Dermis blood vessel endothelial cell (primary cell): ENCODE measurements at places on chromosomes 2 and 18.
A peak's percentile ranks its signal among the peaks of the same experiment; 100 is the strongest.

DNA sequence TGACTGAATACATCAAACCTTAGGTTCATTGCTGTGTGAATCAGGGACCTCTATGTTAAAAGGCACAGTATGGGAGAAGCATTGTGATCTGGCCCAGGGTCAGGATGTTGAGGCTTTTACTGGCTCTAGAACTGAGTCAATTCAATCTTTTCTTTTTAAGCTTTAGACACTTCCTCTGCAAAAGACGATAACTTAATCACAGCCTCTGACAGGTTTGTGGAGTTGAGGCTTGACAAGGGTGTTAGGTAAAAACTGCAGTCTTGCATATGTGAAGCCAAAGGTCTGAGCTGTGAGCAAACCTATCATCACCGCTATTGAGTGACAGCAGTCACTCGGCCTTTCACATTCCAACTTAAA lies 17.3 kb upstream of the ARHGAP25 start:
- no peak for DNase-seq

DNA sequence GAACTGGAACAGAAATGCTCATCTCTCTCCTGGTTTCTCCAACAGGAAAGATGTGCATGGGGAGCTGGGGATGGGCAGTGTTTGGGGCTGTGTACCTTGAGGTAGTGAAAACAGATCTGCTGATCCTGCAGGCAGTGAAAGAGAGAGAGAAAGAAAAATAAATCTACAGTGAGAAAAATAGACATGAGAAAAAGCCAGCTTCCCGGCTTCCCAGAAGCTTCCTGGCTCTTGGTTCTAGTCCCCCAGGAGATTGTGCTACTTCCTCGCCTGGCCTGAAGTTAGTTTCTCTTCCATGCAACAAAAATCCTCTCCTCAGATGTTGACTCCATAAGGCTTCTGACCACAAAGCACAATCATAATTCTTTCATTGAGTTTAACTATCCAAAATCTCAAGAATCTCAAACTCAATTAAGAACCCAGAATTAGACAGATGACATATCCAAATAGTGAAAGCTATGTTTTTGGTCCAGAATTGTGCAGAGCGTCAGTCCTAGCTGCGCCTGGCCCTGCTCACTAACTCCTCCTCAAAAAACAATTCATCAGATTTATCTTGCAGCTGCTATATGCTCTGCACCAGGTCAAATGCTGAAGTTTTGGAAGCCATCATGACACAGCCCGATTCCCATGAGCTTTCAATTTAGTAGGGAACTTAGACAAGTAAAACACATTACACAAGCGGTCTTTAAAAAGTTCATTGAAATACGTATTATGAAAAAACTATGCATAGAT lies 20.1 kb upstream of the NAB1 start:
- no peak for DNase-seq

DNA sequence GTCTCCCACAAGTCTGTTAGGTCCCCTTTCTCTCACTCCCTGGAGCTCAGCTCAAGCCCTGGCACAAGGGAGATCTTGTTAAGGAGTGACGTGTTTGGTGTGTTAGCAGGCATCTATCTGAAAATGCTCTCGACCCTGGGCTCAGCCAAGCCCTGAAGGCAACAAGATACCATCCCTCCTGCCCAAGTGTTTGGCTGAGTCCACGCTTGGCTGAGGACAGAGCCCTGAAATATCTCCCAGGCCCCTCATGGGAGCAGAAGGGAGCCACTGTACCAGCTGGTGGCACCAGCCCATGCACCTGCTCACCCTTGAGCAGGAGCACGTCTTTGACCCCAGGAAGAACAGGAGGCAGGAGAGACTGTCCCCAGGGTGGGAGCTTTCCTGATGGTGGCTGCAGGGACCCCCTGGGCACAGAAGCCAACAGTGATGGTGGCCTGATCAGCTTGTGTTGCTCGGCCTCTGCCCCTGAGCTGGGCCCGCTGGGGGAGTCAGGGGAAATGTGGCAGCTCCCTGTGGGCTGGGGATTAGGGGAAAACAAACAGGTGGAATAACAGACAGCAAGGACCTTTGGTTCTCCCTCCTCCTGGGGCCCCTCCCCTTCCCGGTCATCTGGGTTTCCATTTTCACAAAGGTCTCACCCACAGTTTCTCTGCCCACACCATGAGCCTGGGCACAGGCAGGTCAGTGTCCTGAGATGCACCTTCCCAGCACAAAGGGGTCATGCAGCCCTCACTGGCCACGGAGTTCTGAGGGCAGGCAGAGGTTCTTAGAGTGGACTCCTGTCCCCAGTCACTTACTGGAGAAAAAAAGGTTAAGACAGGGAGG lies 91.6 kb downstream of the RHOB start:
- no peak for DNase-seq

DNA sequence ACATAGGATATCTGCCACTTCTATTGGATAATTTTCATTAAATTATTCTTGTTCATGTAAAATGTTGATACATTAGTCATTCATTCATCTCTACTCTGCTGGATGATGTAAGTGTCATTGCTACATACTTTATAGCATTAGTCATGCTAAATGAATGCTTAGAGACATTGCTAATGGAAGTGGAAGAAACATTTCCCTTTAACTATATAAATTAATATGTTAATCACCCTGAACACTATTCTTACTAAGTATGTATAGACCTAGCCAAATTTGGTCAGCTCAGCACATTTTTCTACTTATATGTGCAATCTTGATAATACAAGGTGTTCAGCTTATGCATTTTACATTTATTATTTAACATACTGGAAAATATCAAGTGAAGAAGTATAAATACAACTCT lies 160.2 kb downstream of the DPP4 start:
- peak; percentile 70 for DNase-seq

DNA sequence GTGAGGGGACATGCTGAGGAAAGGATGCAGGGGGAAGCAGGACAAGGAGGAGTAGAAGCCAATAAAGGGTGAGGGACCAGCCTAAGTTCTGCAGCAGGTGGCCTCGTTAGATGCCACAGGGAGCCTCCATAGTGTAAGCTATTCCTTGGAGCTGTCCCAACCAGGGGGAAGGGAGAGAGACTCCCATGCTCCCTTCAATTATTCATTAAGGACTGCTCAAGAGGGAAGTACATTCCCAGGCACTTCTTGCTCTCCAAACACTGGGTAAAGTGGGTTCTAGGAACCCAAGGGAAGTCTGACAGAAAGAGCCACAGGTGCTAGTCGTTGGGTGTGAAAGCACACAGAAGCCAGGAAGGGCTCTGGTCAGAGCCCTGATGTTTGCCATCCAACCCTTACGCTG lies 193.7 kb downstream of the SLC39A10 start:
- DNase-seq, result no peak

DNA sequence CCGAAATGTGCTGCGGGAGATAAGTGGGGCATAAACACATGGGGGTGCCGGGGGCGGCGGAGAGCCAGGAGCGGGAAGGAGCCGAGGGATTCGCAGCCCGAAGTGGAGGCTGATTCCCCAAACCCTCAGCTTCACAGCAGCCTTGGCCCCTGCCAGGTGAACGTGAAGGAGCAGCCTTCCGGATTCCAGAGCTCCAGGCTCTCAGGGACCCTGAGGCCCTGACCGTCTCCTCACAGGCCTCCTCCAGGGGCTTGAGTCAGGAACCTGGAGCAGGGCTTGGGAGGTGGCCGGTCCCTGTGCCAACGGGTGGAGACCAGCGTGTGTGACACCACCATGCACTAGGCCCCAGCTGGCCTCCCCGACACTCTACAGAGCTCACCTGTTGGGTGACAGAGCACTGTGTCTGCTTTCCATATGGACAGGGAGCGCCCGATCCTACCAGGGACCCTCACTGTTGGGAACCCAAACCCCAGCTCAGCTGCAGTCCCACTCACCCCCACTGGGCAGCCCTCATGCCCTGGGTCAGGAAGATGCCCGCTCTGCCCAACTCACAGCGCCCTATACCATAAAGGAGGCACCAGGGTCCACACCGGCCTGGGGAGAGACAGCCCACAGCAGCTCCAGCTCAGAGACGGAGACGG lies 117.6 kb upstream of the OTOS start:
- no peak for DNase-seq

- peak; percentile 78 for DNase-seq
These were observed at the start of gene MAP3K20 for GRCh38 chr2:173075781-173076580. TSS of gene MAP3K20 (plus strand) at chr2:173075846. CDS start at chr2:173091032, 15,186 bp downstream.

DNA sequence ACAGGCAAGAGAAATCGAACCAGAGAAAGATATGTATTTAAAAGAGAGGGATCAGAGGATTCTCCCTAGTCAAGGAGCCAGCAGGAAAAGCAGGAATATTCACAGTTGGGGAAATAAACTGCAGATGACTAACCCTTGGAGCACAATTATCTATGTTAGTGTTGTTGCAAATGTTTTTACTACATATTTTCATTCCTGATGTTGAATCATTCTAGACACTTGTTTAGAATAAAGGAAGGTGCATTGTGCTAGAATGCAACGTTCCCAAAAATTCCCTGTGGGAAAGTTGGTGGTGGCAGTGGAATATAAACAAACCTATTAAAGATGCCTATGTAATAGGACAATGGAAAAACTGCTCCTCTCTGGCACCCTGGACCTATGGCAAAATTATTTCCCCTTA lies 63.3 kb downstream of the DTNA start:
- DNase-seq, result peak; percentile 47

DNA sequence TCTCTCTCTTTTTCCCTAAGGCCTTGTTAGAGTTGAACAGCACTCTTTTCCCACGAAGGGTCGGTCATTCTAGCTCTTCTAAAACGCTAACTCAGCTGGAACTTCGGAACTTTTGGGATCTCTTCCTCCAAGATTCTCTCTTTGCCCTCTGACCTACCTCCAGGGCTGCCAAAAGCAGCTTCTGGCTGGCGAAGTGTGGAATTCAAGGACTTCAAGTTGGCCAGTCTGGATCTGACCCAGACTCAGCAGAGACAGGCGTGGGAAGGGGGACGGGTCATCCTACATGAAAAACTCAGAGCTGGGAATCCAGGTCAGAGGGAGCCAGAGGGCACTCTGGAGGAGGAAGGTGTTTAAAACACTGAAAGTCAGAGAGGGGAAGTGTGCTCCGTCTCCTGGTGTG lies 305.5 kb upstream of the HDAC4 start:
- no peak for DNase-seq

GRCh38 chr2:11967946-11968465 lies 221.6 kb downstream of the LPIN1 start:
- no peak for DNase-seq

GRCh38 chr2:188050726-188051125 lies 240.9 kb upstream of the GULP1 start:
- DNase-seq, result no peak

DNA sequence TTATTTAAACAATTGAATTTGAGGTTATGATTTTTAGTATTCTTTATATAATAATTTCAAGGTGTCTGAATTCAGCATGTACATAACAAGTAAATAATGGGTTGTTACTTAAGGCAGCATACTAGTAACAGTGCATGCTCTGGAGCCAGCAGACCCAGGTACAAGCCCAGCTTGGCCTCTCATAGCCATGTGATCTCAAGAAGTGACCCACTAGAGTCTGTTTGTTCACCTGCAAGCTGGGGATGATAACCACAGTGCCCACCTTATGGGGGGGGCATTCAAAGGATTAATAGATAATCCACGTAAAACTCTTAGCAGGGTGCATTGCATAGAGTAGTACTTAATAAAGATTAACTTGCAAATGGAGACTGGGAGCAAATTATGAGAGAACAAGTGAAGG lies 163.6 kb downstream of the TRABD2A start:
- no peak for DNase-seq

DNA sequence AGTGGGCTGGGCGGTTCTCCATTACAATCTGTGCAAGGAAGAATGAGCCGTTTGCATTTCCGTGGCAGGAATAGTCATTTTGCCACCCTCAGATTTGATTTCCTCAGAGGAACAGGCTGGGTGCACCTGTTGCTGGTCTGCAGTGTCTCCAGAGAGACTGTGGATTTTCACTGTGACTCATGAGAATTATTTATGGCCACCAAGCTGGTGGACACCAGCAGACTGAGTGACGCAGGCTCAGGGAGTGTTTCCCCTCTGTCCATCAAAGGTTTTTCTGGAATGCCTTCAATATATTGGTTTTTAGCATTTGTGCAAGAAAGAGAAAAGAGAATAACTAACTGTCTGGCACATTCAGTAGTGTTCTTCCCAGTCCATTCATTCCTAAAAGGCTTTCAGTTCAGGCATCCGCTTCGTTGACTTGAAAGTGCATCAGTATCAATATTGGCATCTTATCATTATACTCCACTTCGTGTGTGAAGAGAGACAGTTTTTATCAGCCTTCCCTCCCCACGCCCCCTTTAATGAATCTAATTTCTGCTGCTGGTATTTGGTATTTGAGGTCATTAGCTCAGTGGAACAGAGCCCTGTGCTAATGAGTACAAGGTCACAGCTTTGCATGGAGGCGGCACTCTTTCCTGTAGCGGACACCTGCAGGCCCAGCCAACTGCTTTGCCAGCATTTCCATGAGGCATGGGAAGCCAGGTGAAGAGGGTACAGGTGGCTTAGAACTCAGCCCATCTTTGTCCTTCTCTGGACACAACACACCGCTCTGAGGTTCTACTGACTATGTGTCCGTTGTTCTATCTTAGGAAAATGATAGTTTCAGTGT lies 39.9 kb downstream of the PRKCE start:
- DNase-seq, result peak; percentile 53

- DNase-seq, result no peak
These were observed 3.5 kb upstream of the GDF7 start for GRCh38 chr2:20663196-20664070.

DNA sequence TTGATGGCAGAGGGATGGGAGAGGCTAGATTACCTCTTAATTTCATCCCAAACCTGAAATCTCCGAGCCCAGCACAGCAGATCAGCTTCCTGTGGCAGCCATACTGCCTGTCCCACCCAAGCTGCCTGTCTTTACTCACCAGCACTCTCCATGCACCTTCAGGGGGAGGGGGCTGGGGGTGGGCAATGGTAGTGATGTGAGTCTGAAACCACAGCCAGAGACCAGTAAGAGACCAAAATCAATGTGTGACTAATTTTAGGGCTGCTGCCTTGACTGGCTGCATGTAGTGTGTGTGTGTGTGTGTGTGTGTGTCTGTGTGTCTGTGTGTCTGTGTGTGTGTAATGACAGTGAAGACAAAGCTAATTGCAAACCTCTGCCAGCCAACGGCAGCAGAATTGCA lies 11.7 kb upstream of the TEX261 start:
- DNase-seq, result no peak

GRCh38 chr2:174771136-174771535 lies 6.9 kb upstream of the CHRNA1 start:
- no peak for DNase-seq

GRCh38 chr18:37524498-37525261 lies 40.9 kb downstream of the CELF4 start:
- DNase-seq, result no peak

DNA sequence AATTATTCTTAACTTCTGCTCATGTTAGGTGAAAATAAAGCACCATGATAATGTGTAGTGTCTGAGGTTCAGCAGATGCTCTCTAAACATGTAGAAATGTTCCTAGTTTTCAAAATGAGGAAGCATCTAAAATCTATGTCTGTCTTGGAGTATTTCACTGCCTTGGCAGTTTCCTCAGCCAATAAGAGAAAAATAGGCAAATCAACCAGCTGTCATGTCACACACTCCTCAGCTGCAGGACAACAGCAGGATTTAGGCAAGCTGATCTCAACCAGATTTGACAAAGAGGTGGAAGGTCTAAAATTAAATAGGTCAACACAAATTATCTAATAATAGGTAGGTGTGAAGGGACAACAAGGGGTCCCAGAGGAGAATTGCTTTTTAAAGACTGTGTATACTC lies 164.1 kb upstream of the BOD1L2 start:
- DNase-seq, result no peak
